ENCODE measurements at places on chromosomes 1 and 21.

DNA sequence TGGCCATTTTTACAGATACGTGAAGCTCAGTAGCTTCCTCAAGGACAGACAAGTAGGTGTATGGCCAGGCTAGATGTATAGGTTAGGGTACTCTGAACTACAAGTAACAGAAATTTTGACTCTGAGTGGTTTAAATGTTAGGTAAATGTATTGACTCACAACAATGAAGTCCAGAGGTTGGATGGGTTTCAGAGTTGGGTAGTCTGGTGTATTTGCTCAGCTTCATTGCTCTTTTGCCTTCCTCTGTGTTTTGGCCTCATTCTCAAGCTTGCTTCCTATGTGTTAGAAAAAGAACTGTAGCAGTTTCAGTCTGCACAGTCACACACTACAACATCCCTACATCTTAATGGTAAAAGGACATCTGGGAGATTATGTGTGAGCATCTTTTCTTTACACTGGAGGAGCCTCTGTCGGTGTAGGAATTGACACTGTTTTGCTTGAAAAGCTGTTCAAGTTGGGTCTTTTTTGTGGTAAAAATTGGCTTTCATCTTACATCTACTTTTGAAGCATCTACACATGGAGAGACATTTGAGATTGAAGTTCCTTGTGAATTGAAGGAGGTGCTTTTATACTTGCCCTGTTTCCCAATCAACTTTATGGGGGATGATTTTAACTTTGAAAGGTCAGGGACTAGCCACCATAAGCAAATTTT is 64.4 kb downstream of the MAST2 start:
- no peak for DNase-seq

DNA sequence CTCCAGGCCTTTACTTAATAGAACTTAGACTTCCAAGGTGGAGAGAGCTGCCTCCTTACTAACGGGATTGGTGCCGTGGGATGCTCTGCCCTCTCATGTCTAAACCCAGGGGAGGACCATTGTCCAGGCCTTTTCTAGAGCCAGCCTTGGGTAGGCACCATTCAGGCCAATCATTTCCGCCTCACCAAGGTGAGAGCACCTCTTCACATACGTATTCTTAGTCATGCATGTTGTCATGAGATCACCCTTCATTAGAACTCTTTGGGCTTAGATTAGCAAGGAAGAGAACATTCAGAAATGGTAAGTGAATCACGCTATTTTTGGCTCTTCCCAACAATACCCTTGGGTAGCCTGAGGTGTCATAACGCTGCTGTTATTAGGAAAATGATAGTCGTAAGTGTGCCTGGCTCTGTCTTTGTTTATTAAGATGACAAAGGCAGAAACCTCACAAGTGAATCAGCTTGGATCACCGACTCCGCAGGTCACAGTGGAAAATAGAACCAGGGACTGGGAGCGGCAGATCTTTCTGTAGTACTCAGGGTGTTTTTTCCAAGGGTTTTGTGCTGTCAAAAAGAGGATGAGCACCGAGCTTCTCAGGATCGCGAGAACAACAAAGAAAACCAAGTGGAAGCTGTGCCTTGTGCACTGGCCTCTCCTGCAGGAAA is 55.0 kb downstream of the HUNK start:
- no peak for DNase-seq

- no peak for DNase-seq
Observed at GRCh38 chr1:204192046-204192445, 4.2 kb downstream of the KISS1 start.

DNA sequence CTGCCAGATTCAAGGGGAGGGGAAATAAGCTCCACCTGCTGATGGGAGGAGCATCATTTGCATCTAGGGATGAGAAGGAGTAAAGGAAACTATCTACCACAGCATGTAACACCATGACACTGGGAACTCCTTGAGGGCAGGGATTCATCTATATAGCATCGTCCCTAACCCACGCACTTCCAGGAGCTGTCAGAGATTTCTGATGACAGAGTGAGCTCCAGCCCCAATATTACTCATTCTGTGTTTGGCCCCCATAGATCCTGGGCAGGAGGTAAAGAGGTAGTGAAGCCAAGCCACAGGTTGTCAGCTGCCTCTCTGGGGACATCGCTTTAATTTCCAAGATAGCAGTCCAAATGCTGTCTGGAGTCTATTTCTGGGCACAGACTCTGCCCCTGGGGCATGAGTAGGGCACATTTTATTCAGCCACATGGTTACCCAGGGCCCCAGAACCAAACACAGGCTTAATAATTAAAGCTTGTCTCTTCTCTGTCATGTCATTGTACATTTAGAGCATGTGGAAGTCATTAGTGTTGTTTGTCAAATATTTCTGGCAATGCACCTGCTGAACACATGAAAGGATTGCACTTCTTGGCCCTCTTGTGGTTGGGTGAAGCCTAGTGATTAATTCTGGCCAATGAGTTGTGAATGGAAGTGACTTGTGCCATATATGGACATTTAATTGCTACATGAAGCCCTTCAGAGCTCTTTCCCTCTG is 105.9 kb upstream of the POU3F1 start:
- DNase-seq = peak; percentile 57

DNA sequence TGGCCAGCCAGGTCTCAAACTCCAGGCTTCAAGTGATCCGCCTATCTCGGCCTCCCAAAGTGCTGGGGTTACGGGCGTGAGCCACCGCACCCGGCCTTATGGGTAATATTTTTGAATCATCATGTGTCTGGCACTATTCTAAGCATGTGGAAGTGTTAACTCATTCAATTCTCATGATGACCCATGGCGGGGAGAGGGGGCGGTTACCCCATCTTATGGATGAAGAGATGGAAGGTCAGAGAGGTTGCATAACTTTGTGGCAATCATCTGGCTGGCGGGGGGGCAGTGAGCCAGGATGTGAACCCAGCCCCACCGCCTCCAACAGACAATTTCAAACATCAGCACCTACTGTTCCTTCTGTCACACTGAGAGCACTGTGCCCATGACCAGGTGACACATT is 11.5 kb upstream of the TAS1R2 start:
- DNase-seq = no peak

GRCh38 chr21:34363733-34364132 is at the start of gene KCNE2:
TSS of gene KCNE2 (plus strand) at chr21:34364006. CDS start at chr21:34370479, 6,473 bp downstream.
- no peak for DNase-seq

GRCh38 chr1:214386747-214387146 is 105.8 kb downstream of the SMYD2 start:
- DNase-seq = no peak

DNA sequence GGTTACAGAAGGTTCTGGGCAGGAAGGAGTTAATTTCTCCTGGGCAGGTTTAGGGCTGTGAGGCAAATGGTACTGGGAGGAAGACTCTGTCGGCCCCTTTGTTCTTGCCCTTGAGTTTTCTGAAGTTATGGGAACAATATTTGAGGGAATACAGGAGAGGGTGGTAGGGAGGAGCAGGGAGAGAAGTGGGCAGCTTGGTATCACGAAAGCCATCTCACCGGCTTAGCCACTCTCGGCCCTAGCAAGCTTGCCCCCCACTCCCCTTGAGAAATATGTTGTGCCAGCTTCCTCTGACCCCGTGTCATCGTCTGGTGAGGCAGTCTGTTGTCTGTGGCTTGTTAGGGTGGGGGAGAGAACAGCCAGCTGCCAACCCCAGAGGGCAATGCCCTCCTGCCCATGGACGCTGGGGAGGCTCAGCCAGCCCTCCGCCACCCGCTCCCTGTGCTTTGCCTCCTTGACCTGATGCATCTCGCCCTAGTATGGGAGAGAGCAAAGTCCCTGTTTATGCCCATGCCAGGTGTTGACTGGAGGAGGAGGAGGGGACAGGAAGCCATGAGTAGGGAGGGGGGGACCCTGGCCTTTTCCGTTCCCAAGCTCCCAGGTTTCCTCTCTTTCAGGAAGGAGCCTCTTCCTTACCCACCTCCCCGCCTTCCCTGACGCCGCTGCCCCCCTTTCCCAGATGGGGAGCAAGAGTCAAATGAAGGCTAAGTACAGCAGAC is 1.2 kb downstream of the EFNA1 start:
- DNase-seq = no peak

- DNase-seq = no peak
Observed at GRCh38 chr1:177181280-177181630, 10.5 kb downstream of the BRINP2 start.

GRCh38 chr1:218367118-218367517 is 22.0 kb downstream of the TGFB2 start:
- DNase-seq = no peak

DNA sequence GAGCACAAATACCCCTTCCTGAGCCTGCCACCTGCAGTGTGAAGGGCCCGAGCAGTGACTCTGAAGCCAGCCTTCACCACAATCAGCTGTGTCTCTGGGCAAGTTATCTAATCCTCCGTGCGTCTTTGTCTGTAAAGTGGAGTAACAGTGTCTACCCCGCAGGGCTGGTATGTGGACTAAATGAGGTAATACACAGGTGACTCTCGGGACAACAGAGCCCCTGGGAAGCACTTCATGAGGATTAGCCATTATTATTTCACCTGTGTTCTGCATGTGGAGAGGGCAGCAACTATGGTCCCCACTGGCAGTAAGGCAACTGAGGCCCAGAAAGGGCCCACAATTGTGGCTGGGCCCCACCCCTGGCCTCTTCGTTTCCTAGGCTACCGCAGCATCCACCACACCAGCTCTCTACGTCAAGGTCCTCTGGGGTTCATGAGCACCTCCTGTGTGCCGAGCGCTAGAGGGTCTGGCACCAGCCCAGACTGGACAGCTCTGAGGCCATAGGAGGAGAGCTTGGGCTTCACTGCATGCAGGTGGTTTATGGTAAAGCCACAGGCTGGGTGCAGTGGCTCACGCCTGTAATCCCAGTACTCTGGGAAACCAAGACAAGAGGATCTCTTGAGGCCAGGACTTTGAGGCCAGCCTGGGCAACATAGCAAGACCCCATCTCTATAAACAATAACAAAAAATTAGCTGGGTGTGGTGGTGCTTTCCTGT is 41.3 kb upstream of the LRP8 start:
- no peak for DNase-seq

- DNase-seq = no peak
Observed at GRCh38 chr1:17237561-17237903, 11.4 kb upstream of the PADI3 start.
